Right ventricle myocardium superior (tissue), 1 donor: ENCODE measurements at places on chromosomes 2 and 18. TPM values are rescaled to one million over a fixed set of nuclear protein-coding genes. Genes with fewer than 3 reads are reported as not detected.

The PLEK gene
- 4.7 TPM for total RNA-seq

The CRYBA2 gene
- not detected for total RNA-seq

The ZNF804A gene
- total RNA-seq, result not detected

The ALPG gene
- not detected for total RNA-seq

The MAP4K3 gene
- 37.8 TPM for total RNA-seq

The KYNU gene
- total RNA-seq, result 1.3 TPM

The SCN3A gene
- 0.89 TPM for total RNA-seq
